ENCODE measurements at places on chromosomes 7 and 10. TPM values are rescaled to one million over a fixed set of nuclear protein-coding genes. Genes with fewer than 3 reads are reported as not detected.

The OPN4 gene
- polyA plus RNA-seq, result not detected

The TSPAN12 gene
- polyA plus RNA-seq, result 0.41 TPM

The MSANTD7 gene
- polyA plus RNA-seq, result 10.9 TPM

The NPTX2 gene
- not detected for polyA plus RNA-seq

The METTL27 gene
- 5.8 TPM for polyA plus RNA-seq

The C7orf57 gene
- polyA plus RNA-seq, result 0.09 TPM

The CLCN1 gene
- polyA plus RNA-seq, result 0.03 TPM

The HABP2 gene
- polyA plus RNA-seq, result 0.17 TPM

The CCL26 gene
- 11.6 TPM for polyA plus RNA-seq

The KLHDC10 gene
- polyA plus RNA-seq, result 26.2 TPM

The PARD3 gene
- polyA plus RNA-seq, result 88.7 TPM

The CPEB3 gene
- polyA plus RNA-seq, result 0.41 TPM

The DYDC2 gene
- polyA plus RNA-seq, result 0.13 TPM

The NPY gene
- polyA plus RNA-seq, result not detected

DNA sequence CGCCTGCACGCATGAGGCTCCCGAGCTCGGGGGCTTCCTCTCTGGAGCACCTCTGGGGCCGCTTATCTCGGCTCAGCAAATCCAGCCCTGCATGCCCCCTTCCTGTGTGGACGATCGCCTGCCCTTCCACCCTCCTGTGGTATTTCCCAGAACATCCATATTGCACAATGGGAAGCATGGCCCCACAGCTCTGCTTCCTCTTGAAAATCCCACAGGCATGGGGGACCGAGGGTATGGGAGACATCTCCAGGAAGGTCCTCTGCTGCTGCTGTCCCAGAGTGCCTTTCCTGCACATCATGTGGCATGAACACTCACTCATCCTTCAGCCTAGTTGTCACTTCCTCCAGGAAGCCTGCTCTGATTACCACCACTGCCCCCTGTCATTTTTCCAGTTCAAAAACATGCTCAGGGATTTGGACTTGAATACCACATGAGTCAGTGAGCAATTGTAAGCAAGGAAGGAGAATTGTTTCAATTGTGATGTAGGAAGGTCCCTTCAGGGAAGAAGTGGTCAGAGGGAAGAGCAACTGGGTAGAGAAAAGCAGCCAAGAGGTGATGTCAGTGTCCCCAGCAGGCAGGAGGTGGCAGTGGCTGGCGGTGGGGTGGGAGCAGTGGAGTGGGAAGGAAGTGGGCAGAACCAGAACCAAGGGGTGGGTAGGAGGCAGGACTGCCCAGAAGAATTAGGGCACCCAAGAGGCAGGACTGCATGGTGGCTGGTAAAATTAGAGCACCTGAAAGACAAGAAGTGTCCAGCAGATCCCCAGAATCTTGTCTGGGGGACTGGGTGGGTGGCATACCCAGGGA is 67.5 kb upstream of the ZMIZ1 start:
- DNase-seq, result no peak

GRCh38 chr7:100367676-100368613 is 5.3 kb upstream of the PILRA start:
- no peak for DNase-seq

- DNase-seq, result no peak
Measured at GRCh38 chr10:78759456-78760120, 309.2 kb upstream of the ZMIZ1 start.

GRCh38 chr10:42734536-42734935 is 48.1 kb upstream of the BMS1 start:
- DNase-seq, result no peak

DNA sequence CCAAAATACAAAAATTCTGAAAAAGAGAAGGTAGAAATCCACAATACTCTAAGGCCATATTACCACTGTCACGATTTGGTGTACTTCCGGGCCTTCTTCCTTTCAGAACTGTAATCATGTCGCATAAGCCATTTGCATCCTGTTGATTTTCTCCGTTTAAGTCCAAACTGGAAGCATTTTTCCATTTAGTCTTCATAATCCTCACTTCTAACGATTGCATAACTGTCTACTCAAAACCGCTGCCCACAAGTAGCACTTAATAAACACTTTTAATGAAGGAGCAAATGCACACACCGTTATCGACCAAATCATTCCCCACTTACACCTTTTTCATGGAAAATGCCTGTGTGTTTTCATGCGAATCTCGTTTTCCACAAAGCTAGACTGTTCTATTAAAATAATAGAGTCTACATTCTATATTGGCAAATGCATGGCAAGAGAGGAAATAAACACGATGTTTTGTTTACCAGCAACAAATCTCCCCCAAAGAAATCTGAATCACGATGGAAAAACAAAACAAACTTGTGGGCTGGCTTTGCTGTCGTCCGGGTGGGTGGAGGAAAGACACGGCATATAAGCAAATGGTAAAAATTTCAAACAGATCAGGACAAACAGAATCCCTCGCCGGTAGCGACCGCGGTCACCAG is 1.0 kb downstream of the ATE1 start:
- DNase-seq, result peak; percentile 31

GRCh38 chr10:74862625-74863024 is 36.2 kb downstream of the KAT6B start:
- DNase-seq, result no peak

GRCh38 chr10:24463611-24464426 is 254.9 kb downstream of the KIAA1217 start:
- no peak for DNase-seq

DNA sequence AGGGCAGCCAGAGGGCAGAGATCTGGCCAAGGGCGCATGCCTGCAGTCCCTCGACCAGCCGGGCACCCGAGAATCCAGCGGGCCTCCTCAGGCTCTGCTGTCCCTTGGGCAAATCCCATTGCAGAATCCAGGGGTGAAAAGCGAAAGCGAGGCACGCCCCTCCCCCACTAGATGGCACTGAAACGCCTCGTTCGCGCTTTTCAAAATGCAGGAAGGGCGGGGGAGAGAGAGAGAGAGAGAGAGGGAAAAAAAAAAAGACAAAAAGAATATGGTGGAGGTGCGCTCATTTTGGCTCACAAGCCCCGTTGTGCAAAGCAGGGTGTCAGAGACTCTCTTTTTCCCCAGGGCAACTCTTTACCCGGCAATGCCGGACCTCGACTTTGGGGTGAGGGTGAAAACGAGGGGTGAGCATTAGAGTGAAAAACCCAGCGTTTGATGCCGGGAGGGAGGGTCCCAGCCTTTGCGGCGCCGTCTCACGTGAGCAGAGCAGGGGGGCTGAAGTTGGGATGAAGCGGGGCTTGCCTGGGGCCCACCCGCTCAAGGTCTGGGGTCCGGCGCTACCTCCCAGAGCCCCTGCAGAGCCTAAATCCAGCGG is 2.5 kb upstream of the TMEM178B start:
- DNase-seq, result peak; percentile 23

- no peak for DNase-seq
Measured at GRCh38 chr10:91756286-91756685, 41.9 kb upstream of the TNKS2 start.

DNA sequence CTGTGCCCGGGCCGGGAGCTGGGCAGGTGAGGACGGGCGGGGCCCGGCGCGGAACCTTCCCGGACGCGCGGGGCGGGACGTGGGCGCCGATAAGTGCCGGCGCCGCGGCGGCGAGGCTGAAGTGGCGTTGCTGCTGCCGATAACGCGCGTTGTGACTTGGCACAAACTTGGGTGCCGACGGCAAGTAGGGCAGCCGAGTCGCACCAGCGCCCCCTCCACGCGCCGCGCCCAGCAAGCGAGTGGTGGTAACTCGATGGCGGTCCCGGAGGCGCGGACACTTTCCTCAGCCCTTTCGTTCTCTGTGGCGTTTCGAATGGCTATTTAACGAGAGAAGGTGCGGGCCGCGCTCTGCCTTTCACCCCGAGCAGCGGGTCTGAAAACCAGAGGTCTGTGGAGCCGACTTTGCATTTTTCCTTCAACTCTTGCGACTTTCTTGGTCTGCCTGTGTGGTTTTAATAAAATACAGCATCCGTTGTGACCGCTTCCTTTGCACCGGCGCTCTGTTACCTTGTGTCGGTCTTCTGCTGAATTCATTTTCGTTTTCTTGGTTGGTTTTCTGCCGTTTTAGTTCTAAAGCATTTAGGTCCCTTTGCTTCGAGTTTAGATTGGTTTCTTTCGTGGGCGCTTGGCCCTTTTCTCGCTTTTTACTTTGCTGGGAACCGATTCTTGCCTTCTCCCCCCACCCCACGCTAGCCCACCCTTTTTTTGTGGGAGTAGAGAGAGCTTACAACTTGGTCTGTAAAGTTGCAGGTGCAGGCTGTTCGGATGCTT is 701 bp downstream of the STK17A start:
- no peak for DNase-seq

DNA sequence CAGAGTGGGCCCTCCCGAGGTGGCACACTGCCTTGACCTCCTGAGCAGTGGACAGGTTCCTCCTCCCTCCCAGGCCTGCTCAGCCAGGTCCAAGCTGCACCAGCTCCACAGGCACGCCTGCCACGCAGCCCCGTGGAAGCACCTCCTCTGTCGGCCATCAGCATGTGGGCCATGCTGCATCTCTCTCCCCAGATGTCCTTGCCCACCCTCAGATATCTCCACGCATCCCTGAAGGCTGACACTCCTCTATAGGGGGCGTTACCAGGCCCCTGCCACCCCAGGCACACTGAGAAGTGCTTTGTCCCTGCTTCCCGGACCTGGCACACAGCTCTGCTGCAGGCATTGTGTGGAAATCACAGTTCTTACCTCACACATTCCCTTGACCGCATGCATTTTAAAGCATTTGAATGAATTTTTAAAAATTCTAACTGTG is 598.5 kb downstream of the SDK1 start:
- DNase-seq, result no peak

- DNase-seq, result peak; percentile 39
Measured at GRCh38 chr10:103276896-103277712, at the start of gene INA. INA (plus strand) TSS chr10:103277138; CDS start chr10:103277212, 74 bp downstream.

GRCh38 chr7:41472427-41473125 is 230.3 kb downstream of the INHBA start:
- DNase-seq, result no peak

DNA sequence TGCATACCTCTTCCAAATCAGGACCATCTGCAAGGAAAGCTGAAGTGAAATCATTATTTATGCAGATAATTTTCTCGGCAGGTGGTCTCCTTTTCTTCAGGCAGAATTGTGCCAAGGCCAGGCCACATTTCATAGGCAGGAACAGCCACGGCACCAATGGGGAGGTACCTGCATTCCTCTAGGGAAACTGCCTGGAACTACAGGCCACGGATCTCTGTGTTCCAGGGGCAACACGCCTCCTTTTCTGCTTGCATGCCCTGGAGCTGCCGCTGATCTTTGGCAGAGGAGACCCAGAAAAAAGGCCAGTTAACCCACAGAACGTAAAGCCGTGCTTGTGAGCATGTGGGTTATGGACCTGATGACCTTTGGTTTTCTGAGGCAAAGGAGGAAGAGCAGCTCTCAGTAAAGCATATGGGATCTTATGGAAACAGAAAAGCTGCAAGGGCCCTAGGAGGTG is 111.2 kb upstream of the KIAA1217 start:
- DNase-seq, result no peak

- no peak for DNase-seq
Measured at GRCh38 chr7:19030281-19030680, 87.2 kb downstream of the TWIST1 start.

- no peak for DNase-seq
Measured at GRCh38 chr10:62733654-62734293, 70.7 kb upstream of the ADO start.

DNA sequence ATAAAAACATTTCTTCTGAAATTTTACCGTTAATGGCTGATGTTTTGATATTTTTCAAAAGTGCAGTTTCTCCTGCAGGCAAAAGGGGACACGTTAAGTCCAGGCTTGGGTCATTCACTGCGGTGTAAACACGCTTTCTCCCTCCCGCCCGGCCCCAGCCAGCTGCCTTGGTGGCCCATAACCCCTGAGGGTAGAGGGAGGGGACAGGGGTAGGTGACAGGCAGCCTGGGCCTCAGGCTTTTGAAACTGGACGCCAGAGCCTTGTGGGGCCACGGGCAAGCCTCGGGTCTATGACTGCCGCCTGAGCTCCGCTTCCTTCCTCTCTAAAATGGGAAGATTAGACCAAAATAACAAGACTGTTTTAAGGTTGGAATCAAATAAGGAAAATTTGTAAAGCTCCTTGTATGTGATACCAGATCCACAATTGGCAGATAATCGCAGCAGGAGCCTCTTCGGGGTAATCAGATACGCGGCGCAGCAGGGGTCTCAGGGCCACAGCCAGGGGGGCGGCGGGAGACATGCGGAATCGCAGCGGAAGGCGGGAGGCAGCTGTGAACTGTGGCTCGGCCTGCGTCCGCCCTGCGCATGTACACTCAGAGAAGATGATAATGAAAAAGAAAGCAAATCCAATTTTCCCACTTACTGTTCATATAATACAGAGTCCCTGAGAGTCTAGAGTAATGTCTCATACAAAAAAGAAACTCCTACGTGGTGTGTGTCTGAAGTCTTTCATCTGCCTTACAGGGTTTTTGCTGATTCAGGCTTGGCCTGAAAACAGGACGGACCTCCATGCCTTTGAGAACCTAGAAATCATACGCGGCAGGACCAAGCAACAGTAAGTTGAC is 138.3 kb downstream of the EGFR start:
- no peak for DNase-seq

GRCh38 chr10:3010334-3010733 is 57.0 kb upstream of the PFKP start:
- no peak for DNase-seq
